ENCODE measurements at places on chromosomes 1 and 21.
A peak's percentile ranks its signal among the peaks of the same experiment; 100 is the strongest.

DNA sequence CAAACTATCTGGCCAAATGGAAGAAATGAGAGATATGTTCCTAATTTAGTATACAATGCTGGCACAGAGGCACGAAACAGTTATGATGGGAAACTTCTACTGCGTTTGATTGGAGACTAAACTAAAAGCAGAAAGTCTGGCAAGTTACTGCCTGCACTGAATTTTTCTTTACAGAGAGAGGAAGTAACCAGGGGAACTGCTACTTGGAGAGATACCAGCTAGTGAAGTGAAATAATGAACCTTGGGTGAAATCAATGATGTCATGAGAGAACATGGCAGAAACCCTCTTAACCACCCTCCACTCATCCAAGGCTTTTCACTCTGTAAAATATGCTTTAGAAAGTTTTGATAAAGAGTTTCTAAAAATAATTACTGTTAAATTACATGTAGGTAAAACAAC, 29.3 kb downstream of the NIBAN1 start:
- no peak for DNase-seq

DNA sequence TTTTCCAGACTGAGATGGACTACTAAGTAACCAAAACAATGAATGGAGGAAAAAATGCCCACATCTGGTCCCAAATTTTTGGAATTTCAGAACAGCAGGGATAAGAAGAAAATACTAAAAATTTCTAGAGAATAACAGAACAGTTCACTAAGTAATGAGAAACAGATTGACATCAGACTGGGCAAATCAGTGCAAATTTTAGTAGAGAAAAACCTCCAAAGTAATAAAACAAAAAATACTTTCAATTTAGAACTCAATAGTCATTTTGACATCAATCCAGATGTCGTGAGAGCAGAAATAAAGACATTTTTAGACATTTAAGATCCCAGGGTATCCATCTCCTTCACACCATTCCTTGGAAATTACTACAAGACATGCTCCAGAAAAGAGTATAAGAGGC, 39.3 kb downstream of the CRP start:
- no peak for DNase-seq

- DNase-seq = peak; percentile 52
Measured at GRCh38 chr1:235199441-235199840, 38.4 kb upstream of the RBM34 start.

GRCh38 chr1:204121840-204122555, 29.8 kb downstream of the ETNK2 start:
- no peak for DNase-seq

GRCh38 chr1:7768583-7768982, 2.5 kb upstream of the VAMP3 start:
- no peak for DNase-seq

GRCh38 chr1:37473431-37474045, 842 bp upstream of the ZC3H12A start:
- peak; percentile 52 for DNase-seq
